ENCODE measurements at places on chromosomes 13 and 19.

DNA sequence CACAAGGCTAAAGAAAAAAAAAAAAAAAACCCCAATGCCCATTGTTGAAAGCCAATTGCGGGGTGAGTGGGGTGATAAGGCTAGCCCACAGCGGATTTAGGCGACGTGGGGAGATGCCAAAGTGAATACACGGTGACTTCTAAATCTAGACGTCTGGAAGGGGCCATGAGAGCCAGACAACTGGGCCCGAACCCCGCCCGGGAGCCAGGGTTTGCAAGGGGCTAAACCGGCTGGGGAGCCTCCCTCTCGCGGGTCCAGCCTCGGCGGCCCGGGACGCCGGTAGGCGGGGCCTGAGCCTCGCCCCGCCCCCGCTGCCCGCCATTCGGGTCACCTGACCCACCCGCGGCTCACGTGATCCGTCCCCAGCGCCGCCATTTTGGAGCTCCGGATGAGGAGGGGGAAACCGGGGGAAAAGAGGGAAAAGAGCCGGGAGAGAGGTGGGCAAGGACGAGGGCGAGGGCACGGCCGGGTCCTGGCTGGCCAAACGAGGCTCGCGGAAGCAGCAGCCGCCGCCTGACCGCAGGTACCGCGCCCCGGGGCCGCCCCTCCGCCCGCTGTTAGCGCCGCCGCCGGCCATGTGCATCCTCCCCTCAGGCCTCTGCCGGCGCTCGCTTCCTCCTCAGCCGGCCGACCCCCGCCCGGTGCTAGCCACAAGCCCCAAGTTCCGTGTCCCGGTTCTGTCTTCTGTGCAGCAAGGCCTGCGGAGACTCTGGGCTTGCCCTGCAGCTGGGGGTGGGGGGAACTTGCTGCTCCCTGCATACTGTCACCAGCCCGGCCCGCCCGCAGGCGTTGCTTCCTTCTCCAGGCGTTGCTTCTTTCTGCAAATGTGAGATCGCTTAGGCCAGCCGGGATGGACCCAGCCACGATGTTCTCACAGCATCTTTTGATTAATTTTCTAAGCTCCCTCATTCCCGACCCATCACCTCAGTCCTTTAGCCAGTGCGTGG is at the start of gene ZNF507:
Gene ZNF507, plus strand, starts transcription at position 350 of the 947 bp plus-strand sequence. CDS start 7,221 bp downstream, outside the sequence.
- DNase-seq, result peak; percentile 89

DNA sequence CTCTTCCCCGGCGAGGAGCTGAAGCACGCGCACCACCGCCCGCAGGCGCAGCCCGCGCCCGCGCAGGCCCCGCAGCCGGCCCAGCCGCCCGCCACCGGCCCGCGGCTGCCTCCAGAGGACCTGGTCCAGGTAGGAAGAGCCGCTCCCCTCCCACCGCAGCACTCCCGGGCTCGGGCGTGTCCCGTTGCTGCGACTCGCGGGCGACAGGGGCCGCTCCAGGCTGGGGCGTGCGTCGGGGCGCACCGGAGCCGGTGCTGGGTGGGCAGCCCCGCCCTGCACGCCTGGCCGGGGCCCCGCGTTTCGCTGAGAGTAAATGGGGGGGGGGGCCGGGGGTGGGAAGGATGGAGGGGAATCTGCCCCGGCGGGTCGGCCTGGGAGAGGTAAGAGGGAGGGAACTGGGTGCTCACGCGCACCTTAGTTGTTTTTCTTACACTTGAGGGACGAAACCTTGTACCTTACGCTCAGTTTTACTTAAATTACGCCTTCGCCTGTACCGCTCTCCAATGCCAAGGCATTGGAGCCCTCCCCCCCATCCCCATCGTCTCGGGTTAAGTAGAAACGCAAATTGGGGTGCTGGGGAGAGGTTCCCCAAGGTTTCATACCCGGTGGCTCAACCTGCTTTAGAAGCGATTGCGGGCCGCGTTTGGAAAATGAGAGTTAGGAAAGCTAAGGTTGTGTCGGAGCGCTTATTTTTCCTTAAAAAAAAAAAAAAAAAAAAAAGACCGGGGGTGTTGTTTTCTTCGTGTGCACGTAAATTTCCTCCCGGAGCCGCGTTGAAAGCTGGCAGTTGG is 850 bp downstream of the KLF5 start:
- peak; percentile 49 for DNase-seq

- no peak for DNase-seq
Measured at GRCh38 chr13:112203614-112204013, 136.7 kb downstream of the SOX1 start.

DNA sequence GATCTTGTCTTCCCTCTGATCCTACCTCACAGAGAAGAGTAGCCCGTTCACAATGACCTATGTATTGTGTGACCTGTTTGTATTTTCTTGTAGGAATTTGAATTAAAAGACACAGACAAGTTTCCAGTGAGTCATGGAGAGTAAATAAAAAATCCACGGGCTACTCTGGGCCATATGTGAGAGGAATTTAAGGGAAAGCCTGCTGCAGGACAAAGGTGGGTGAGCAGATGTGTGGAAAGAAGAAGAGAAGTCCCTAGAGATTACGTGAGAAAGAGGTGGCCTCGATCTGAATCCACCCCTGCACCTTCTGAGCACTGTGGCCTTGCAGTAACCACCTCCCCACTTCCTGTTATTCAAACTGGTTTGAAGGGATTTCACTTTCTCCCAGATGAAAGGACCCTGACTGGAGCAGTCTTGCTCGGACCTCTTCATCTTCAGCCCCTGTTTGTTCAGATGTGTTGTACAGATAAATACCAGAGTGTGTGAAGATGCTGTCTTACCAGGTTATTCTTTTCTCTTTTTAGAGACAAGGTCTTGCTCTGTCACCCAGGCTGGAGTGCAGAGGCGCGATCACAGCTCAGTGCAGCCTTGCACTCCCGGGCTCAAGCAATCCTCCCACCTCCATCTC is 205.4 kb downstream of the PDS5B start:
- DNase-seq, result no peak

DNA sequence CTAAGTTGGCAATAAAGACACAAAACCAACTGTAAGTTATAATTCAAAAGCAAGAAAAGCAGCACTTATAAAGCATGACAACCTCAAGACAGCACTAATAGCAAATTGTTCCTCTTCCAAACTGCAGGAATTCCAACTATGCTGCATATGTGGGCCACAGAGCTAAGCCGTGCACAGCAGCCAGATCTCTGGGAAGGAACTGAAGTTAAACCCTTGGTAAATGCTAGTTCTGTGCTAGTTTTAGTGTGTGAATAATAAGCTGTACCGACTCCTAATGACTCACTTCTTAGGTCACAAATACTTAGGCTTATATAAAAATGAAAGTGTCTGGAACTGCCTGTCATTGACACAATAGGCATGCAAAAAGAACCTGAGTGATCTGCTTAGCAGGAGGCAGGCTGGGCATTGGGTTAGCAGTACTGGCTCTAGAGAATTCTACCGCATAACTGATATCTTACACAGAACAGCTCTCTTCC is 21.2 kb upstream of the GTF3A start:
- no peak for DNase-seq

- DNase-seq, result no peak
Measured at GRCh38 chr13:93079294-93079693, 147.3 kb upstream of the GPC6 start.

- peak; percentile 31 for DNase-seq
Measured at GRCh38 chr19:6720369-6721137, at the start of gene C3. TSS of gene C3 (minus strand) at chr19:6720650. CDS start at chr19:6720589, 61 bp downstream.

DNA sequence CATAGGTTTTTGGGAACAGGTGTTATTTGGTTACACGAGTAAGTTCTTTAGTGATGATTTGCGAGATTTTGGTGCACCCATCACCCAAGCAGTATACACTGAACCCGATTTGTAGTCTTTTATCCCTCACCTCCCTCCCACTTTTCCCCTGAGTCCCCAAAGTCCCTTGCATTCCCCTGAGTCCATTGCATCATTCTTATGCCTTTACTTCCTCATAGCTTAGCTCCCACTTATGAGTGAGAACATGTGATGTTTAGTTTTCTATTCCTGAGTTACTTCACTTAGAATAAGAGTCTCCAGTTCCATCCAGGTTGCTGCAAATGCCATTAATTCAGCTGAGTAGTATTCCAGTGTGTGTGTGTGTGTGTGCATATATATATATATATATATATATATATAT is 97.2 kb upstream of the EDNRB start:
- no peak for DNase-seq

DNA sequence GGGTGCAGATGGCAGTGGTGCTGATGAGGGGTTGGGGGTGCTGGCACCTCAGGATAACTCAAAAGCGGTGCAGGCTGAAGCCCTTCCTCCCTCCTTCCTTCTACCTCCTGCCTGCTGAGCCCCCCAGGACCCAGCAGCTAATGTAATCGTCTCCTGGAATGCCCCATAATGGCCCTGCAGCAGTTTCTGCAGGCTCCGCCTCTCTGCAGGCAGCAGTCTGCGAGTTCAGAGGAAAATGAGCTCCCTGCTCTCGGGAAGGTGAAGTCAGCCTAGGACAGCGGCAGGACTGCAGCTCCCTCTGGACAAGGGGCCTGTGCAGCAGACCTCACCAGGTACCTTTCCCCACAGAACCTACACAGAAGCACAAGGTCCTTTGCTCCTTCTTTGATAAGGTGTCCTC is 130.9 kb downstream of the ZDHHC20 start:
- no peak for DNase-seq

- no peak for DNase-seq
Measured at GRCh38 chr19:3398900-3399278, 32.5 kb downstream of the NFIC start.

DNA sequence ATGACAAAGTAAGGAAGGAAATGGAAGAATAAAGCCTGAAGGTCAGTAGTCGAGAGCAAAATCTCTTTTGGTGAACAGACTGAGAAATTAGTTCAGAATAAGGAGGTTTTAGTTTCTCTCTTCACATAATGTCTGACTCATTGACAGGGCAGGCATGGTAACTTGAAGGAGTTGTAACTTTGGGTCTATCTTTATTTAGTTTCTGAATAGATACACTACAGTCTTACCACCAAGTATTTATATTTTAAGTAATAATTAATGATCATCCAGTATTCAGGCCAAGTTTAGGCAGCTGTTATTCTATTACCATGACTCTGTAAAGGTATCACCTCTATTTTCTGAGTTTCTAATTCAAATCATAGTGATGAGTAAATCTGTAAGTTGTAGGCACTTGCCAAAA is 219.9 kb downstream of the SPRY2 start:
- DNase-seq, result no peak

GRCh38 chr19:17052439-17052838 is 22.8 kb downstream of the HAUS8 start:
- peak; percentile 24 for DNase-seq

GRCh38 chr13:93505104-93505952 is 278.7 kb downstream of the GPC6 start:
- no peak for DNase-seq

- no peak for DNase-seq
Measured at GRCh38 chr13:83810136-83810535, 72.1 kb downstream of the SLITRK1 start.

- DNase-seq, result no peak
Measured at GRCh38 chr13:110706570-110707372, 855 bp upstream of the CARS2 start.

- DNase-seq, result no peak
Measured at GRCh38 chr13:103187721-103188156, 121.5 kb upstream of the SLC10A2 start.

DNA sequence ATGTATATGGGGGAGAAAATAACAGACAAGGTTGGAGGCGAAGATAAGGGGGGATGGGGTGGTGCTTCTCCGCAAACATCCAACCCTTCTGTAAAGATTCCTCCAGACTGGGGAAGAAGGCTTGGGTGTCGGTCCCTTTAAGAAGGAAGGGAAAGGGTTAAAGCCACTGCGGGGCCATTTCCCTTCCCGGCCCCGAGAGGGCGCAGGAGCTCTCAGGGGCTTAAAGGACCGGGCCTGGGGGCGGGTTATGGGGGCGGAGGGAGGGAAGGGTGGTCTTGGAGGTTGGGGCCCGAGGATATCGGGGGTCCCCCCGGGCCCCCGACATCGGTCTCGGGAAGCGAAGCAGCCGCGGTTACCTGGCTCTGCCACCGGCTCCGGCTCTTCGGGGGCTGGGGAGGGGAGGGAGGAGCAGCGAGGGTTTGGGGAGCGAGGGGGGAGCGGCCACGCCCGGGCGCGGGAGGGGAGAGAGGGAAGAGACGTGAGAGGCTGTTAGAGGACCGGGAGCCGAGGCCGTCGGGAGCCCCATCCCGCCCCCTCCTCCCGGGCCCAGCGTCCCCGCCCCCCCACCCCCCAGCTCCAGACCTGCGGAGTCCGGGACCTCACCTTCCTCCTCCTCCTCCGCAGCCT is 2.8 kb downstream of the TNNT1 start:
- no peak for DNase-seq

GRCh38 chr13:80923907-80924306 is 583.0 kb upstream of the SPRY2 start:
- DNase-seq, result no peak

DNA sequence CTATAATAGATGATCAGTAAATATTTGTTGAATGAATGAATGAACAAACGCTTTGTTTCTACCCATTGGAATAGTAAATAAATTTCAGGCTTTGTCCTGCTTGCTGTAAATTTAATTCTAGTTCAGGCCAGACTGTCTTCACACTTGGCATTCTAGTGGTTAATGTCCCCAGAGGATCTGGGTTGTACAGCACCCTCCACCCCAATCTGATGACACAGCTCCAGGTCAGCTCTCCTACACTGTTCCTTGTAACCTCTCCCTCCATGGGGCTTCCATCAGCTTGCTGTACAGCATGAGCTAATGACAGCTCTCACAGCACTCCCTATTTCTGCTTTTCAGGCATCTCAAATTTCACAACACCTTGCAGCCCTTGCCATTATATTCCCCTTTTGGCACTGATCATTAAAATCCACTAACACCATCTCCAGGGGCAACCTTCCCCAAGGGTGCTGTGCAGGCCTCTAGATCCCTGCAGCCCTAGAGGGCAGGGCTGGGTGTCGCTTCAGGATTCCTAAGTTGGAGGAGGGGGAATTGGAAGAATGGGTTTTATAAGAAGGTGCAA is 12.7 kb upstream of the KL start:
- no peak for DNase-seq

GRCh38 chr13:45207319-45207718 is 6.5 kb upstream of the KCTD4 start:
- DNase-seq, result no peak

DNA sequence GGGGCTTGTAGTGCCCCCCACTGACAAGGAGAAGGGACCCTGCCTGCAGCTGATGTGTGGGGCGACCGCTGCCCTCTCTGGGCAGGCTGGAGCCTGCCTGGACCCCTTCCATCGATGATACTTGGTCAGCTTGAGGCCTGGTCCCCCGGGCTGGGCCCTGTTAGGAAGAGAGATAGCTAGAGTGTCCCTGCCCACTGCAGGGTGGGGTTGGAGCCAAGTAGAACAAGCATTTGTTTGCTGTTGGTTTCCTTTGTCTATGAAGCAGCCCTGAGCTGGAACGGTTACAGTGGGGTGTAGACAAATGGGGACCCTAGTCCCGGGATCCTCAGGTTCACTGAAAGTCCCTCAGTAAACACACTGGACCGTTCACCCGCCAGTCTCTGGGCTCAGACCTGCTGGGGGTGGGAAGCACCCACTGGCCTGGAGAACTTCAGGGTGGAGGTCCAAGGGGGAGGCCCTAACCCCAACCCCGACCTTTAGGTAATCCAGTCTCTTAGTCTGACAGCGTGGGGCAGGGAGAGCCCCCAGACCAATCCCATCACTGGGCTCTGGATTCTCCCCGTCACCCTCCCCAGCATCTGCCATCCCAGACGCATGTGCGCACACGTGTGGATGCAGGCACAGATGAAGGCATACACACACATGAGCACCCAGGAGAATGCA is 204.8 kb upstream of the ZNF536 start:
- no peak for DNase-seq

- no peak for DNase-seq
Measured at GRCh38 chr19:45640849-45641273, 1.7 kb upstream of the EML2 start.

GRCh38 chr19:289651-290371 is 1.4 kb downstream of the PLPP2 start:
- DNase-seq, result no peak

- DNase-seq, result no peak
Measured at GRCh38 chr19:22600690-22601648, 33.2 kb upstream of the ZNF492 start.

Data from head of caudate nucleus (tissue), 42 donors.